ENCODE measurements at places on chromosomes 5 and 9. TPM values are rescaled to one million over a fixed set of nuclear protein-coding genes. Genes with fewer than 3 reads are reported as not detected.

DNA sequence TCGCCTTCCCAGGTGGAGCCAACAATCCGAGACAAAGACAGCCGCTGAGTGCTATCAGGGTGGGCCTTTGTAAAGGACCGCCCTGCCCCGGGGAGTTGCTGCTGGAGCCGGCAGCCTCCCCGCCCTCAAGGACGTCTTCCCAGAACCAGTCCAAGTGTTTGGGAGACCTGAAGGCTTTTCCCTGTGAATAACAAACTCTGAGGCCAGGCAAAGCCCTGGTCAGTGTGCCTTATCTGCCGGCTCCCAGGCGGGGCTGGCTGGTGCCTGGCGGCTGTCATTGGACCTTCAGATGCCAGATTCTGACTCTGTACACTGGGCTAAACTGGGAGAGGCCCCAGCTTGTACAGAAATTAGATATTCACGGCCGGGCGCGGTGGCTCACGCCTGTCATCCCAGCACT lies 2.1 kb downstream of the SLC9A3 start:
- no peak for DNase-seq

DNA sequence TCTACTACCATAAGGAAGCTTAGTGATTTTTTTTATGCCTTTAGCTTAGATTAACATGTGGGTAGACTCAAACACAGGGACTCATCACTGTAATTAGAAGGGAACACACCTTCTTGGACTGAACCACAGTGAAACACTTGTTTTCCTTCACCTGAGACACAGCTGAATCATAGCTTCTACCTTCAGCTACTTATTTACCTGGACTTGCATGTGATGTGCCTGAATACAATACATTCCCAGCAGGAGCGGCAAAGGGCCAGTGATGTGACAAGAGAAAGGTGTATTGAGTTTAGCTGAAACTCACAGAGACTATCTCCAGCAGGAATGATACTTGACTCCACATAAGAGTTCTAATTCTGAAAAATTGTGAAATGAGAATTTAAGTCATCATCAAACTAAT lies 37.8 kb downstream of the GRAMD2B start:
- peak; percentile 68 for DNase-seq

- DNase-seq = no peak
These were observed 60.8 kb downstream of the HINT1 start for GRCh38 chr5:131104169-131104808.

DNA sequence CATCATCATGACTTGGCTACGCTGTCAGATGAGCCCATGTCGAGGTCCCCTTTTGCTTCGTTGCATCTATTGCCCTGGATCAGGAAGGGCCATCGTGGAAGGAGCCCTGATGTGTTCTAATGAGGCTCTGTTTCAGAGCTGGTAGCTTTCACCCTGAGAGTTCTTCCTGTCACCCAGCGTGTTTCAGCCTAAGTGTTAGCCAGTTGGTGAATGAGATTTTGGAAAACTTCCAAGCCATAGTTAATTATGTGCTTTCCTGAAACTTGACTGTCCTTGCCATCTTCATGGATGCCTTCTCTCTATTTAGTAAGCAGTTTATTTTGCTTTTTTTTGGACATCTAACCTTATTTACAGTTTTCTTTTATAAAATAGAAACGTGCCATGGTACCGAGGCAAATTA lies 1695.4 kb upstream of the WWC1 start:
- DNase-seq = no peak

- no peak for DNase-seq
These were observed 281.1 kb upstream of the MAP3K1 start for GRCh38 chr5:56534102-56534829.

DNA sequence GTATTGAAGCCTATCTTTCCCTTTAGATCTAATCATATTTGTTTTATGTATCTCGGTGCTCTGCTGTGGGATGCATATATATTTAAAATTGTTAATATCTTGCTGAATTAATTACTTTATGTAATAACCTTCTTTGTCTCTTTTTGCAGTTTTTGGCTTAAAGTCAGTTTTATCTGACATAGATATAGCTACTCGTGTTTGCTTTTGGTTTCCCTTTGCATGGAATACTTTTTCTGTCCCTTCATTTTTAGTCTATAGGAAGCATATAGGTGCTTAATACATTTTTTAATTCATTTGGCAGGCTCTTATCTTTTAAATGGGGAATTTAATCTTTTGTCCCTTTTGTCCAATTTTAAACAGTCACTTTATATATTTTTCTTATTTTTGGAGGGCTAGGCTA lies 360.6 kb upstream of the PRR16 start:
- DNase-seq = no peak

GRCh38 chr5:139374909-139375308 lies 8.2 kb downstream of the SLC23A1 start:
- peak; percentile 51 for DNase-seq

- no peak for DNase-seq
These were observed 32.2 kb upstream of the SPATA31D4 start for GRCh38 chr9:81896070-81896469.

GRCh38 chr5:123450640-123451039 lies 27.4 kb upstream of the CEP120 start:
- no peak for DNase-seq

DNA sequence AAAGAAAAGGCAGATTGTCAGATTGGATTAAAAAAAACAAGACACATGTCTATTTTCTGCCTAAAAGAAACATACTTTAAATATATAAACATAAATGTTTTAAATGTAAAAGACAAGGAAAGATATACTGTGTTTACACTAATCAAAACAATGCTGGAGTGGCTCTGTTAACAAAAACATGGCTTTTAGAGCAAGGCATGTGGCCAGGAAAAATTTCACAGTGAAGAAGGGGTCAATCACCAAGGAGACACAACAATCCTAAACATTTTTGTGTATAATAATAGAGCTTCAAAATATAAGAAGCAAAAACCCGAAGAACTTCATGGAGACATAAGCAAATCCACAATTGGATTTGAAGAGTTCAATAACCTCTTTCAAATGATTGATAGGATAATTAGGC lies 18.5 kb upstream of the GADD45G start:
- no peak for DNase-seq

GRCh38 chr5:120932480-120932879 lies 468.4 kb downstream of the PRR16 start:
- no peak for DNase-seq

GRCh38 chr5:31936683-31937082 lies 237.4 kb downstream of the GOLPH3 start:
- DNase-seq = no peak

DNA sequence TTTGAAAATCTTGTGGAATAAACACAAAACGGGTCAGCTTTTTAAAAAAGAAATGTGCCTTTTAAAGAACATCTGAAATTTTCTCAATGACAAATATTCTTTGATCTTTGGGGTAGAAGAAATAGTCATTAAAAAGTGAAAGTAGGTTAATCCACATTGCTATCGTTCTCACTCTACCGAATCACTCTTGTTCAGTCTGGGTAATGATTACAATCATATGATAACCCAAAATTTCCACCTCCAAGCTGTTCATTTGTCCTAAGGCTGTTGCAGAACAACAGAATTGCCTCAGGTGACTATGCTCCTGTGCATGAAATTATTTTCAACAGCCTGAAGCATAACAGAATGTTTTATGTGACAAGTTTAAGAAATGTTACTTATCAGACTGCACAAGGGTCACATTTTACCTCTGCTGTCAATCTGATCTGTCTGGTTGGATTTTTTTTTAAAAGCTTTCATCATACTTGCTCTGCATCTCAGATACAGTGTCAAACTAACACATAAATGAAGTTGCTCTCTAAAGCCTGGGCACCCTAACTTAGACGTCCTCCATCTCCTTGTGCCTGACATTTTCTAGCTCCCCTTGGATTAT lies 227.3 kb downstream of the LURAP1L start:
- no peak for DNase-seq

- DNase-seq = no peak
These were observed 120.1 kb upstream of the MTAP start for GRCh38 chr9:21682381-21682780.

DNA sequence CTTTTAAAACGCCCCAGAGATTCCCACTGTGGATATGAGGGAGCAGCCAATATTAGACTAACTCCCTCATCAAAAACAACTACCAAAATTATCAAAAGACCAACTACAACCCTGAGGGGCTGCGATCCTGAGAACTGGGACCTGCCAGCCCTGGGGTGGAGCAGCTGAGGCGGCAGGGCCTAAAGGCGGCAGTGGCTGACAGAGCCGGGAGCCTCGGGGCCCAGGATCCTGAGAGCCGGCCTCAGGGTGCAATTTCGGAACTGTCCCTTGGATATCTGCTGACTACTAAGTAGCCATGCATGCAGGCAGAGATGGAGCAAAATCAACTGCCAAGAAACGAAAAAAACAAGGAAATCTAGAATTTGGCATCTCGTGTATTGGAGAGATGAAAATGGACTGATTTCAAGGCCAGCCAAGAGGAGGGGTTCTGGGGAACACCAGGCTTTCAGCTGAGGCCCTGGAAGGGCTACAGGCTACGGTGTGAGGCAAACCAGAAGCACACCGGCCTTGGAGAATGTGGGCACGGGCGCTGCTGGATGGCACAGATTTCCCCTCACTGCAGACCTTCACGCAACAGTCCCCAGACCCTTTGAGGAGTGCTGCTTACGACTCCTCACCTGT lies 63.6 kb upstream of the UBAC1 start:
- DNase-seq = peak; percentile 33

Gene GLT6D1
- not detected for total RNA-seq

Gene MRPL50
- total RNA-seq = 9.5 TPM

Gene CXCL14
- total RNA-seq = 0.20 TPM

Gene LHX6
- total RNA-seq = not detected

Gene ACTBL2
- not detected for total RNA-seq

Gene ASTN2
- total RNA-seq = 9.3 TPM

Gene COL15A1
- 0.27 TPM for total RNA-seq

Gene CCL28
- total RNA-seq = not detected

Gene CARTPT
- total RNA-seq = not detected

Gene CDKN2B-AS1
- total RNA-seq = 0.99 TPM

Gene AFF4
- total RNA-seq = 183 TPM

Data from endodermal cell (in vitro differentiated cells).